Thoracic aorta (tissue), 2 donors: ENCODE measurements at places on chromosomes 1 and 21. TPM values are rescaled to one million over a fixed set of nuclear protein-coding genes. Genes with fewer than 3 reads are reported as not detected.

GRCh38 chr1:204114606-204115005 is 37.2 kb downstream of the ETNK2 start:
- peaks cover 4% of the 10 kb centered on the region for H3K36me3 ChIP-seq
- no peaks in the 10 kb centered on the region for H3K4me1 ChIP-seq
- no peak overlapping the region for H3K27ac ChIP-seq
- no peak overlapping the region for H3K4me3 ChIP-seq

DNA sequence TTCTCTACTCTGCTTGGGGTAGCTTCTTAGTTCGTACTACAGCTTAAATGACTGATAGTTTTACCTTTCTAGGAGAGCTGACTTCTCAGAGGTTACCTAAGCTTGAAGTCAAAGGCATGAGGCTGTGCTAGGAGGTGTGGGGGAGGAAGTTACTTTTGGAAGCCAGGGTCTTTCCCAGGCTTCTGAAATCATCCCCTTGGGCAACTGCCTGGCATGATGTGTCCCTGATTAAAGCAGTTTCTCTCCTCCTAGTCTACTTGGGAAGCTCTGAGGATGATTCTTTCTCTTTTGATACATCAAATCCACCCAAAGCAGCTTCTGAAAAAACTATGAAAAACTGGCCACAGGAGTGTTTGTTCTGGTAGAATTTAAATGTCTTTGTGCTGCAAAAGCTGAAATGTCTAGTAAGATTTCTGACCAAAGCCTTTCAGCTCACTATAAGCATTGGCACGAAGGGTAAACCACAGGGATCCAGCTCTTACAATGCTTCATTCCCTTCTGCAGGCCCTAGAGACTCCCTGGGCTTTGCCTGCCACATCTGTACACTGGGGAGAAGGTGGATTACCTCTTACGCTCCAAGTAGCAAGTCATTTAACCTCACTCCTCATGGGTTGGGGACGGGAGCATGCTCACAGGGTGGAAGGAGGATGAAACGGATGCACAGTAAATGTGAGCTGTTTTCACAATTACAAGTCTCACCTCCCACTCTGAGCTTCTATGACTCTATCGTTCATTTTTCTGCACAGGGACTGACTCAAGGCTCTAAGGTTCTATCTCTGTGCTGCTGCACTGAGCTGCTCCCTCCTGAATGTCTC is 59.6 kb downstream of the RUNX1 start:
- DNase-seq = no peak
- H3K4me1 ChIP-seq = no peaks in the 10 kb centered on the region
- H3K27me3 ChIP-seq = no peaks in the 10 kb centered on the region
- H3K36me3 ChIP-seq = no peaks in the 10 kb centered on the region
- H3K4me3 ChIP-seq = no peak overlapping the region

GRCh38 chr1:118960026-118960561 is 28.0 kb downstream of the TBX15 start:
- H3K36me3 ChIP-seq = no peaks in the 10 kb centered on the region
- H3K4me1 ChIP-seq = no peaks in the 10 kb centered on the region
- H3K27me3 ChIP-seq = no peaks in the 10 kb centered on the region
- H3K4me3 ChIP-seq = no peak overlapping the region

DNA sequence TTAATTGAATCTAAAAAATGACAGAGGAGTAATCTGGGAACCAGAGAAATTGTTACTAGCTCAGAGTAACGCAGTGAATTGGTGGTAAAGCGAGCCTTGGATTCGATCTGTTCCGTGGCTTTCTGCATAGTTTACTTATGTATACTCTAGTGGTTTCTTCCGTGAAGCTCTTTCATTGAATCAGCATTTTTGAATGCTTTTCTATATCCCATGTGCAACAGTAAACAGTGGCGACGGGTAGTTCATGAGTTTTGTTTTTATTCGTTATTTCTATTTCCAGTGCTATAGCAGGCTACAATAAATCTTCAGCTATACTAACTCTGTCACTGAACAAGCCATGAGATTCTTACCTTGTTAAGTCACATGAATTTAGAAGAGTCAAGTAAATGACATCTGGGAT is 14.5 kb upstream of the MAP3K7CL start:
- DNase-seq = no peak
- H3K27ac ChIP-seq = no peak overlapping the region
- H3K4me3 ChIP-seq = no peak overlapping the region
- no peaks in the 10 kb centered on the region for H3K4me1 ChIP-seq
- no peaks in the 10 kb centered on the region for H3K27me3 ChIP-seq

DNA sequence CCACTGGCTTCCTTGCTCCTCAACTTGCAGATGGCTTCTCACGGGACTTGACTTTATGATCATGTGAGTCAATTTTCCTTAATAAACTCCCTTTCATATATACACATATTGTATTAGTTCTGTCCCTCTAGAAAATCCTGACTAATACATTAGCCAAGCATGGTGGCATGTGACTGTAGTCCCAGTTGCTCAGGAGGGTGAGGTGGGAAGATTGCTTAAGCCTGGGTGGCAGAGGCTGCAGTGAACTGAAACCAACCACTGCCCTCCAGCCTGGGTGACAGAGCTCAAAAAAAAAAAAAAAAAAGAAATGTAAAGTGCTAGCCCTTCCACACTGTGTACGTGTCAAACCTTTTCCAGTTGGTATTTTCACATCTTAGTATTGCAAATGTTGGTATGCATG is 857.0 kb downstream of the LTN1 start:
- no peaks in the 10 kb centered on the region for H3K27me3 ChIP-seq
- no peak overlapping the region for H3K4me3 ChIP-seq

Gene LMNA
- total RNA-seq = 740 TPM

GRCh38 chr1:94125551-94126514 is 4.9 kb upstream of the ABCA4 start:
- no peak for DNase-seq
- no peaks in the 10 kb centered on the region for H3K36me3 ChIP-seq
- no peak overlapping the region for H3K4me3 ChIP-seq
- H3K4me1 ChIP-seq = peaks cover 21% of the 10 kb centered on the region
- H3K27me3 ChIP-seq = no peaks in the 10 kb centered on the region

DNA sequence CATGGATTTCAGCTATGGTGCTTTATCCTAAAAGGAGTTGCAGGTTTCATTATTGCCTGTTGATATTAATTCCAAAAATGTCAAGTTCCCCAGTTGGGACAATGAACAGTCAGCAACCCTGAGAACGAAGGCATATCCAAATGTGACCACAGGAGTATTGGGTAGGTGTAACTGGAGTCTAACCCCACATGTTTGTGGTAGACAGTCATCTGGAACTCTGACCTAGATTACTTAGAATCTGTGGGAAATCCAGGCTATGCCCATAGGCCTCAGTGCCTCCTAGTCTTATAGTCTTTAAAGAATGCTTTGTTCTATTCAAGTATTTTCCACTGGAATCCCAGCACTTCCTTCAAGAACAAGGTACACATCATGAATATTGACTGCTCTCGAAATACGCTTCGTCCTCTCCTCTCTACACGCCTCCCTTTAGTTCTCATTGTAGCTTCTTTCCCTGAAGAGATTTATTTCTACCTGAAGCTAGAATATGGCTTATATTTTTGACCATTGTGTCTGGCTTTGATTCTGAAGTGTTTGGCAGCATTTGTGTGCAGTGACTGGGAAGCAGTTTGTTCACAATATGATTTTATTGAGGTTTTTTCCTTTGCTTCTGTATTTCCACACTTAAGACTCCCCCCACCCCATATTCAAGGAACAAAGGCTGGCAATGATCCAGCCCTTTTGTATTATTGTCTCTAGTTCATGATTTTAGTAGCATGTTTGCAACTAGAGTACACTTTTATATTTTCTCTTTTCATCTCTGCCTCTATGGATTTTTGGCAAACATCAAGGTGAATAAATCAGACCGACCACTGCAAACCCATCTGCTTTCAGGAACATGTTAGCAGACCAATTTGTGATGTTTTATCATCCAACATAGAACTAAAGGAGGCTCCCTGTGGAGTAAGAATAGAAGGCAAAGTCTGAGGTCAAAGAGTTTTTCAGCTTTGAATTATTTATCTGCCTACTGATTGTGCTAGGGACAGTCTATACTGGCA is 178.6 kb downstream of the GPR52 start:
- no peaks in the 10 kb centered on the region for H3K27me3 ChIP-seq
- no peak overlapping the region for H3K27ac ChIP-seq
- H3K4me3 ChIP-seq = no peak overlapping the region
- no peaks in the 10 kb centered on the region for H3K36me3 ChIP-seq
- no peak for DNase-seq
- no peaks in the 10 kb centered on the region for H3K4me1 ChIP-seq

DNA sequence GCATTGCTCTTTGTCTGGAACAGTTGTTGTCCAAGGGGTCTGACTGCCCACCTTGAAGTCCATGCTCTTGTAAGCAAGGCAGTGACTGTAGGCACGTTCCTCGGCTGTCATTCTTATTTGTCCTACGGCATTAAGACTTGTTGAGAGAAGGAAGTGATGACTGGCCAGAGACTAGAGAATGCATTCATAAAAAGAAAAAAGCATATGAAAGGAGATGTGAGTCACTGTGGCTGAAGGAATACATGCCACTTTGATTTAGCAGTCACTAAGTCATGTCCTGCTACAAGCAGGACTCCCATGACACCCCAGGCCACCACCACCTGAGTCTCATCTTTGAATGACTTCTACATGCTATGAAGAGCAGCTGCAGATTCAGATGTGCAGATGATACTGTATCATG is 50.5 kb downstream of the CNN3 start:
- no peak overlapping the region for H3K27ac ChIP-seq
- no peaks in the 10 kb centered on the region for H3K27me3 ChIP-seq
- no peaks in the 10 kb centered on the region for H3K36me3 ChIP-seq
- no peaks in the 10 kb centered on the region for H3K4me1 ChIP-seq
- no peak for DNase-seq
- H3K4me3 ChIP-seq = no peak overlapping the region

DNA sequence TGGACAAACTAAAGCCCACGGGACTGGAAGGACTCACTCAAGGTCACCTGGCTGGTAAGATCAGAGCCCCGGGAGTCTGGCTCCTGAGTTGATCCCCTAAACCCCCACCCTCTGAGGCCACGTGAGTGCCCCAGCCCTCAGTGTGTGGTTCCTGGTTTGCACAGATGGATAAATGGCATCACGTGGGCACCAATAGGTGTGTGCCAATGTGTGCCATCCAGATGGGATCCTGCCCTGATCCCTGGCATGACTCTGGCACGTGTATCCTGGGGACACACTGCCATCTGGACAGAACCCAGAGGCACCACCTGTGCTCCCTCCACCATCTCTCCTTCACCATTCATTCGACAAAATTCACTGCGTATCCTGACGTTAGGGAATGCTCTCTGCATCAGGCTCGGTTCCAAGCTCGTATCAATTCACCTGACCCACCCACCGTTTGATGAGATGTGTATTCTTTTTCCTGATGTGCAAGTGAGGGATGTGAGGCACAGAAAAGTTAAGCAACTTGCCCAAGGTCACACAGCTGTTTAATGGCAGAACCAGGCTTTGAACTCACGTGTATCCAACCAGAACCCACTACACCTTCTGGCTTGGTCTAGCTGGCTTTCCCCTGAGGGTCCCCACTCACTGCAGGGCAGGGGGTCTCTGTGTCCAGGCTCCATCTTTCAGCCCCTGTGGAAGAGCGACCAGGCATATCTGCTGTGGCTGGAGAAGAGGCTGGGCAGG is 49.8 kb upstream of the PAX7 start:
- H3K4me3 ChIP-seq = no peak overlapping the region
- H3K27ac ChIP-seq = no peak overlapping the region
- DNase-seq = no peak
- H3K27me3 ChIP-seq = no peaks in the 10 kb centered on the region

DNA sequence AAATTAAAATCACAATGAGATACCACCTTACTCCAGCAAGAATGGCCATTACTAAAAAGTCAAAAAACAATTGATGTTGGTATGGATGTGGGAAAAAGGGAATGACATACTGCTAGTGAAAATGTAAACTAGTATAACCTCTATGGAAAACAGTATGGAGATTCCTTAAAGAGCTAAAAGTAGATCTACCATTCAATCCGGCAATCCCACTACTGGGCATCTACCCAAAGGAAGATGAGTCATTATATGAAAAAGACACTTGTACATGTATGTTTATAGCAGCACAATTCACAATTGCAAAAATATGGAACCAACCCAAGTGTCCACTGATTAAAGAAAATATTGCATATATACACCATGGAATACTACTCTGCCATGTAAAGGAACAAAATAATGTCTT is 37.2 kb downstream of the SUSD4 start:
- H3K27me3 ChIP-seq = no peaks in the 10 kb centered on the region
- no peaks in the 10 kb centered on the region for H3K36me3 ChIP-seq
- no peak overlapping the region for H3K4me3 ChIP-seq
- no peak for DNase-seq

DNA sequence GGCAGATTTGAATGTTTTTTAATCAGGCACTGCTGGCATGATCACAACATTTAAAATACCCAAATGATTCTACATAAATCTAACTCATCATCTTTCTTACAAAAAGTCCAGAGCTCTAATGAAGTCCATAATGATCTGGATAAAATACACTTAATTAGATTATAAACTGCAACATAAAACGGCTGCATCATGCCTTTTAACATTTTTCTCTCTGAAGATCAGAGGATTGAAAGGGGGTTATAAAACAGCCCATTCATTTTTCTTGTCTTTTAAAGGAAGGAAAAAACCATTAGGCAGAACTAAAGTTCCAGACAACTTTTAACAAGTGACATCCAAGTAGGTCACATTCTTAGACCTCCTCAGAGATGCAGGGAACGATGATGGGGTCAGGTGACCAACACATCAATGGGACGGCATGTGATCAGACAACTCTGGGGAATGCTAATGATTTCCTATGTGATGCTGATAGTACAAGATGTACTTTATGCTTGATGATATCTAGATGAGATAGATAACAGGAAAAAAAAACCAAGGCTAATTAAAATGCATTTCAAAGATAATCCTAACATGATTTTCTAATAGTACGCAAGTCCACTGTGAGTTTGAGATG is 455.1 kb downstream of the SMYD3 start:
- no peaks in the 10 kb centered on the region for H3K4me1 ChIP-seq
- H3K4me3 ChIP-seq = no peak overlapping the region
- H3K27me3 ChIP-seq = no peaks in the 10 kb centered on the region
- H3K36me3 ChIP-seq = no peaks in the 10 kb centered on the region

Gene GPA33
- not detected for total RNA-seq

GRCh38 chr1:21491488-21492355 is 17.5 kb upstream of the ALPL start:
- H3K4me1 ChIP-seq = no peaks in the 10 kb centered on the region
- H3K27ac ChIP-seq = no peak overlapping the region
- no peak overlapping the region for H3K4me3 ChIP-seq
- H3K27me3 ChIP-seq = no peaks in the 10 kb centered on the region

DNA sequence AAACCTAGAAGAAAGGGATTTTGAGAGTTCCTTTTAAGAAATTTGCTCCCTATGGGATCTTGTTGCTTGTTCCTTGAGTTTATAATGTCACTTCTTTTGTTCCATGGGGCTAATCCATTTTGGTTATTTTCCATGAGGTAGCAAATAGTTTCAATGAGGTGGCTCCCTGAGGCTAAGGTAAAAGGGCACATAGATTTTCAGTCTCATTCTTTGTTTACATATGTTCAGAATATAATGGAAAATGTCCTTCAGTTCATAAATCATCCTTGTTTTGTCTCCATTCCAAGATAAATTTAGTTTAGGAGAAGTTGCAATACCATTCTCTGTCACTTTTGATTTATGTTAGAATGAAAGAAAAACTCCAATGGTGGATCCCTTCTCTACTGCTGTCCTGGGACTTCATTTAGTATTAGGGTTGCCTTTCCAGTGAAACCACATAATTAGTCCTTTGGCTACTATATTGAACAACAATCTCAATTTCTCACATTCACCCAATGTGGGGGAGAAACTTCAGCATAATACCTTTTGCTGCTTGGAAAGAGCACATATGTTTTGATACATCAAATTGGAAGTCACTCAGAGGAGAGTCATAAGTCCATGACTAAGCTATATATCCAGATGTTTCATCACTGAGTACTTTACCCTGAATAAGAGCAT is 80.9 kb upstream of the ADAMTS5 start:
- H3K36me3 ChIP-seq = no peaks in the 10 kb centered on the region
- H3K27me3 ChIP-seq = no peaks in the 10 kb centered on the region
- no peak for DNase-seq
- no peak overlapping the region for H3K4me3 ChIP-seq
- no peaks in the 10 kb centered on the region for H3K4me1 ChIP-seq
